Breast epithelium (tissue), 4 donors: ENCODE measurements at places on chromosomes 13 and 19. TPM values are rescaled to one million over a fixed set of nuclear protein-coding genes. Genes with fewer than 3 reads are reported as not detected.

DNA sequence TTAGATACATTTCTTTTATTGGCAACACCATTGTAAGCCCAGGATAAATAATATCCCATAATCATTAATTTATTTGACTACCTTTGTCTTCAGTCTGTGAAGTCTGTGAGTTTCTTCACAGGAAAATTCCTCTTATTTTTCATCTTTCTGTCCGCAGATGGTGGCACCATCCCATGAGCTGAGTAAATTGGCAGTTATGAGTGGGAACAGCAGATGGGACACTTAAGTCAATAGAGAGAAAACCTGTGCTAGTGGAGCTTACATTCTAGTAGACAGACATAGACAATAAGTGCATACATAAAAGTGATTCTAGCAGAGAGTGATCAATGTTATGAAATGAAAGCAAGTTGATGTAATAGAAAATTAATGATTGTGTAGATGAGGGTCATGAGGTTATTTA is 638.2 kb upstream of the MIR17HG start:
- DNase-seq, result no peak

DNA sequence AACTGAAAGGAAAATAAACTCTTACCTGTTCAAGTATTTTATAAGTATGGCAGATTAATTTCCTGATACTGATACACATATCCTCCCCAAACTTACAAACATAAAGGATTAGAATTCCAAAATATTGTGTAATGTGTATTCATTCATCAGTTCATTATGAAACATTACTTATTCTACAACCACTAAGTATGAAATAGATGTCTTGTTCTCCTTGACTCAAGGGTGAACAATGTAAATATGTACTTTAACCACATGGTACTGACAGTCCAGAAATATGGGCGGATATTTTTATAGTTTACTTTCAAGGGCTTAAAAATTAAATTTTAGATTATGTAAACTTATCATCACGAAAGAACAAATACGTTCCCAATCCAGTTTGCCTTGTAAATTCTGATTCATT is 334.0 kb downstream of the LIG4 start:
- DNase-seq, result no peak

CGB2 gene
- not detected for total RNA-seq

DNA sequence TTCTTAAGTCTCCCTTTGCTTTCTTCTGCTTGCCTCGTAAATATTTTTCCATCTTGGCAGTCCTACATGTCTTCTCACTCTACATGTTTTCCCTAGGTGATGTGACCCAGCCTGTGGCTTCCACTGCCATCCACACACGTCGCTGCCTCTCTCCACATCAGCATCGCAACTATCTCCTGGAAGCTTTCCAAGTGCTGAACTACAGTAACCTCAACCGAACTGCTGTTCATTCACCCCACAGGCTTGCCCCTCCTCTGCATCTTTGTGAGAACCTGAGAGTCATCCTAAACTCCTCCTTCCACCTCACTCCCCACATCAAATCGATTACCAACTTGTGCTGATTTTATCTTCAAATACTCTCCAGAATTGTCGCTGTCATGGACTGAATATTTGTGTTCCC is 41.2 kb upstream of the USPL1 start:
- DNase-seq, result no peak

- DNase-seq, result no peak
Measured at GRCh38 chr13:77291774-77292173, 35.1 kb downstream of the MYCBP2 start.

- no peak for DNase-seq
Measured at GRCh38 chr19:38781058-38781457, 7.7 kb upstream of the LGALS7 start.

CEACAM1 gene
- 33.4 TPM for total RNA-seq

DNA sequence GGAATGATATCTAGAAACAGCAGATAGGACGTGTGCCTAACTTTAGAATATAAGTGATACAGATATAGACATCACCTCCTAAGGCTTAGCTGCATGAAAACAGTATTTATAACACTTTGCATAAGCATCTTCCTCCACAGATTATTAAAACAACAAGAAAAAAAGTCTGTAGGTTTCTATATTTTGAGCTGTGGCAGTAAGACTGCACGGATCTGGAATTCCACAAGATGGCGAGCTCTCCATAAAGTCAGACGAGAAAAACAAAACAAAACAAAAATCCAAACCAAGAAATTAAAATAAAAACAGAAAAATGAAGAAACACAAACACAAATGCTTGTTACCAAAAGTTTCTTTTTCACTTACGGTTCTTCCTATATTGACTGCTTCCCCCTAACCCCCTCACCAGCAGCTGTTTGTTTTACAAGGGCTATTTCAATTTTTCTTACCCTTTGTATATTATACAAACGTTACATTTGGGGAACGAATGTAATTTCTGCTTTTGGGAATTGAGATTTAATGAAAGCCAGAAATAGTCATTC is 285.8 kb downstream of the MYO16 start:
- no peak for DNase-seq

GRCh38 chr13:70405266-70405665 is 297.0 kb upstream of the KLHL1 start:
- no peak for DNase-seq

- no peak for DNase-seq
Measured at GRCh38 chr19:17555929-17556813, 722 bp downstream of the COLGALT1 start.

GRCh38 chr19:44789943-44790483 is 12.3 kb downstream of the CBLC start:
- no peak for DNase-seq

ZNF587B gene
- 26.6 TPM for total RNA-seq

LILRB2 gene
- total RNA-seq, result 0.98 TPM

GRCh38 chr13:49459580-49459979 is 15.5 kb downstream of the SETDB2 start:
- DNase-seq, result no peak

SHD gene
- total RNA-seq, result not detected

DNA sequence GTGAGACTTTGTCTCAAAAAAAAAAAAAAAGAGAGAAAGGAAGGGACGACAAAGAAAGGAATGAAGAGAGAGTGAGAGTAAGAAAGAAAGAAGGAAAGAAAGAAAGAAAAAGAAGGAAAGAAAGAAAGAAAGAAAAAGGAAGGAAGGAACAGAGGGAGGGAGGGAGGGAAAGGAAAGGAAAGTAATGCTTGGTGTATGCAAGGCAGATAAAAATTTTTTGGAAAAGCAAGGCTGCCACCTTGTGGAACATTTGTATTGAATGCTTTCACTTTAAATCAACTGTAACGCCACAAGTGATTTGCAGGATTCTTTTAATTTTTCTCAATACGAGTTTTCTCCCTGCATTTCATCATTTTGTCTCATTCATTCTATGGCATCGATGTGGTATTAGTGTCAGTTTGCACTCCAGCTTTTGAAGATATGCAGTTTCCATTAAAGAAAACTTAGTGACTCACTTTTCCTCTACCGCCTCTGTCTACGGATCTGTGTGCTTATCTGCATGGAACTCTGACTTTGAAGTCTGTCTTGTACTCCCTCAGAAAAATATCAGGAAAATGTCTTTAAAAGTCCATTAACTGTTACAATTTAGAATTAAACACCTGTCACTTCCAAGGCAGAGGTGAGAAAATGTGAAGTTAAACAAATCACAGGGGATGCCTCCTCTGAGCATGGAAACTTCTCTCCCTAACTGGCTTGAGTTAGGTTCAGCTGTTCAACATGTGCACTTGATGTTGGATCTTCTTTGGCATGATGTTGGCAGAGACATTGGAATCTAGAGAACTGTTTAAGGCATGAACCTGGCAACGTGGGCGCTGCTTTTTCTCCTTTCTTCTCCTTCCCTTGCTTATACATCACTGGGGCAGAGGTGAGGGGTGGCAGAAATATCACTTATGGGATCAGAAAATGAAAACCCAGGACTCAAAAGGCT is 20.0 kb upstream of the ZDHHC20 start:
- DNase-seq, result no peak

DNA sequence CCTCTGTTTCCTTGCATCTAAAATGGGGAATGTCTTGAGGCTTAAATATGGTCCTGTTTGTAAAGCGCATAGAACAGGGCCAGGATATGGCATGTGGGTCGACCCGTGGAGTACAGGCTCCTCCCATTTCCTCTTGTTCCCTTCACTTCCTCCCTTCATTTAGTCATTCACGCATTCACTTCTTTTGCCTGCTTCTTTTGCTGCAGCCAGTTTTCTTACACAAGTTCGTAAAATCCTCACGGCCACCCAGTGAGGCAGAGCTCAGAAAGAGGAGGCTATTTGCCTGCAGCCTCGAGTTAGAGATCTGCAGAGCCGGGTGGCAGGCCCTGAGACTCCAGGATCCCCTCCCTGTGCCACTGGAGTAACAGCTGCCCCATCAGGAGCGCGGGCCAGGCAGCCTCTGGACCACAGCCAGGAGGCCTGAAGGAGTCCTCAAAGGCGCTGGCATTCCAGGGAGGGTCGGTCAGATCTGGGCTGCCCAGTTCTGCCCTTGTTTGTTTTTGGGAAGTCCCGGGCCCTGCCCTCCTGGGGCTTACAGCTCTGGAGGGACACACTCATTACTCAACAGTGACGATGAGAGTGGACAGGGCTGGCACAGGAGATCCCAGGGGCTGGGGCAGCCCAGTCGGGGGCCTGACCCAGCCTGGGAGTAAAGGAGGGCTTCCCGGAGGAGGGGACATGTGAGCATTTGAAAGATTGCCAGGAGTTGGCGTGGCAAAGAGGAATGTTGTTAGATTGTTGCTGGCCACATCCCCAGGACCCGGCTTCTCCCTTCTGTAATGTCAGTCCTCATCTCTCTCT is 4.6 kb downstream of the PPP5C start:
- DNase-seq, result no peak
